ENCODE measurements at places on chromosomes 13 and 19. TPM values are rescaled to one million over a fixed set of nuclear protein-coding genes. Genes with fewer than 3 reads are reported as not detected.

DNA sequence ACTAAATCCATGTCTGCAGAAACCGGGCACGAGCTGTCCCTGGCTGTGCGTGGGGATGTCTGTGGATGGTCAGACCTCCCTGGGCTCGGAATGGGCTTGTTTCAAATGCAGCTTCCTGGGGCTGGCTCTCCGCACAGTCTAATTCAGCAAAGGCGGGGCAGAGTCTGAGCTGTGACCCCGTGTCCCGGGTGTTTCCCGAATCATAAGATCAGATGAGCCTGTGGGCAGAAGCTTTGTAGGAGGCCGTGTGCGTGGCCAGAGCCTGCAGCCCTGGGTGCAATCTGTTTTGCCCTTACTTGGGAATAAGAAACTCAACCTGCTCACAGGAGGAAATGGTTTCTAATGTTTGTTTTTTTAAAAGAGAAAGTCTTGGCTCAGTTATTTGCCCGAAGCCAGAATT is 13.9 kb upstream of the GNA11 start:
- DNase-seq, result no peak
- H3K4me1 ChIP-seq, result no peaks in the 10 kb centered on the region
- no peaks in the 10 kb centered on the region for H3K27me3 ChIP-seq
- no peaks in the 10 kb centered on the region for H3K36me3 ChIP-seq
- peak overlapping the region; percentile 35 for H3K27ac ChIP-seq

- no peaks in the 10 kb centered on the region for H3K36me3 ChIP-seq
- no peak overlapping the region for H3K4me3 ChIP-seq
- no peaks in the 10 kb centered on the region for H3K4me1 ChIP-seq
- H3K27me3 ChIP-seq, result no peaks in the 10 kb centered on the region
- peak; percentile 36 for DNase-seq
Observed at GRCh38 chr19:53771144-53771543, 53.0 kb downstream of the NLRP12 start.

Gene ZNF541
- total RNA-seq, result 13.9 TPM

Gene KLK7
- 0.68 TPM for total RNA-seq

DNA sequence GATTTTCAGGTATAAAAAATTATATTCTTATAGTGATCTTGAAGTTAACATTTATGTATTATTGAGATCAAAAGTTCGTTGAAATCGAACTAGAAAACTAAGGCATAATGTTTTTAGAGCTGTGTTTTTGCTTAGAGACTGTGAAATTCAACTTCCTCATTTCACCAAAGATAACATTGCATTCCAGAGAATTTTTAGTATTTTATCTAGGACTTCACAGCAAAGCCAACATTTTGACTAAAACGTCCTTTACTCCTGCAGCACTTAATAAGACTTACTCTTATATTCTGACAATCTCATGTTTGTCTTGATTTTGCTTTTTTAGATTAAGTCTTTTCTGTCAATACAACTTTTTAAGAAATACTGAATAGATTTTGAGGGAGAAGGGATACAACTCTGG is 4.7 kb downstream of the KCTD4 start:
- no peaks in the 10 kb centered on the region for H3K4me1 ChIP-seq
- no peaks in the 10 kb centered on the region for H3K27me3 ChIP-seq
- no peaks in the 10 kb centered on the region for H3K36me3 ChIP-seq
- H3K4me3 ChIP-seq, result no peak overlapping the region

DNA sequence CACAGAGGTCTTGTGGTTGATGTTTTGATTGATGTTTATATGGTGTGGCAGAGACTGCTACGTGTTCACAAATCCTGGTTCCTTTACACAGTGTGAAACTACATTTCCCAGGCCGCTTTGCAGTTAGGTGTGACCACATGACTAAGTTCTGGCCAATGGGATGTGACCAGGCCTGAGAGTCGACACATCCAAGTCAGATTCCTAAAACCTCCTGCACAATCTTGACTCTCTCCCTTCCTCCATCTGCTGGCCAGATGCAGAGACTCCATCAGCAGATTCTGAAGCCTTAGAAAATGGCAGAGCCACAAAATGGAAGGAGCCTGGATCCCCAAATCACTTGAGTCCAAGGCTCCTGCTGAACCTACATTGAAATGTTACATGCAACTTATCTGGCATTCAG is 12.6 kb downstream of the CD37 start:
- H3K27ac ChIP-seq, result no peak overlapping the region
- no peaks in the 10 kb centered on the region for H3K4me1 ChIP-seq
- no peaks in the 10 kb centered on the region for H3K27me3 ChIP-seq
- no peak overlapping the region for H3K4me3 ChIP-seq
- H3K36me3 ChIP-seq, result peaks cover 8% of the 10 kb centered on the region
- no peak for DNase-seq

GRCh38 chr13:24128112-24128511 is 32.4 kb upstream of the SPATA13 start:
- H3K4me3 ChIP-seq, result no peak overlapping the region
- H3K27me3 ChIP-seq, result no peaks in the 10 kb centered on the region
- no peaks in the 10 kb centered on the region for H3K4me1 ChIP-seq
- no peak overlapping the region for H3K27ac ChIP-seq
- no peaks in the 10 kb centered on the region for H3K36me3 ChIP-seq
- DNase-seq, result no peak

DNA sequence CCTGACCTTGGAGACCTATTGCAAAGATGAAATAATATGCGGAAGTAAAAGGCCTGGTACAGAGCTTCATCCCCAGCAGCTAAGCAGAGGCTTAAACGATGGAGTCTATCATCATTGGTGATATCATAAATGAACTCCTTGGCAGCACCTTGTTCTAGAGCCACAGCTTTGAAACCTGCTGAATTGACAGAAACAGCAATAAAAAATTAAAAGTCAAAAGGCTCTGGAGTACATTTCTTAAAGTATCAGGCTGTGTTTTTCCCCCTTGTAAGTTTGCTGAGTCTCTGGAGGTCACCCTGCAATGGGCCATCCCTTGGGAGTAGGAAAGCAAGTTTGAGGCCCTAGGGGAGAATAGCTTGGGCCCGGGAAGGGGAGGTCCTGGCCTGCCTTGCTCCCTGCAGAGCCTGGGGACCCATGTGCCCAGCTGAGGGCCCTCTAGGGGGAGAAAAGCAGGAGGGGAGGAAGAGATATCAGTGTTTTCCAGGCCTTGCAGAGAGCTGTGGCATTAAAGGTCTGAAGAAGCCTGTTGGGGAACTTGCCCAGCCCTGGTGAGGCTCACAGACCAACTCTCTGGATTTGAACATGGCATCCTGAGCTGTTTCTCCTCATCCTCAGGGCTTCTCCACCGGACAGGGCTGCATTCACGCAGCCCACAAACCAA is 416.1 kb downstream of the ZNF536 start:
- H3K4me3 ChIP-seq, result no peak overlapping the region
- no peak for DNase-seq
- no peaks in the 10 kb centered on the region for H3K27me3 ChIP-seq
- H3K27ac ChIP-seq, result no peak overlapping the region
- H3K4me1 ChIP-seq, result no peaks in the 10 kb centered on the region

DNA sequence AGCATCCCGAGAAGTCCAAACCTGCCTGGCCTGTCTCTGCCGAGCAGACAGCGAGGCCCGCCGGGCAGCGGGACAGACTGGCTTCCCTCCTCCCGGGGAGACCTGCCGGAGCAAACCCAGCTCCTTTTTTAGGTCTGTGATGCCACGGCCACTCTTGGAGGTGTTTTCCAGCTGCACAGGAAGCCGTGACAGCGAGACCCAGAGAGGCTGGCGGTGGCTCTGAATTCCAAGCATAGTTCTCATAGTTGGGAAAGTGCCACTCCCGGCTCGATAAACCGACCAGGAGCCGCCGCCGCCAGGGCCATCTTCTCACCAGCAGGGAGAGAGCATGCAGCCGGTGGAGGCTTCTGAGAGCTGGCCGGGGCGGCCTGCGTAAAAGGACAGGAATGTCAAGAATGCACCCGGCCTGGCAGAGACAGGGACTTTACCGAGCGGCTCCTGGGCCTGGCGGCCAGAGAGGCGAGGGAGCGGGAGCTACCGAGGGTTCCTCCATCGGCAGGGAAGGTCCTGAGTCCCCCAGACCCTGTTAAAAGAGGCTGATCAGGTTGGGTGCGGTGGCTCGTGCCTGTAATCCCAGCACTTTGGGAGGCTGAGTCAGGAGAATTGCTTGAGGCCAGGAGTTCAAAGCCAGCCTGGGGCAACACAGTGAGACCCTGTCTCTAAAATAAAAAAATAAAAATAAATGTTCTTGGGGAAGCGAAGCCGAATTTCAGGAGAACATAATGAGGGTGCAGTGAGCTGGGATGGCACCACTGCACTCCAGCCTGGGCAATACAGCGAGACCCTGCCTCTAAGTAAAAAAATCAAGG is 64.9 kb downstream of the GADD45B start:
- H3K27ac ChIP-seq, result peak overlapping the region; percentile 92
- peak; percentile 94 for DNase-seq
- H3K36me3 ChIP-seq, result no peaks in the 10 kb centered on the region
- H3K27me3 ChIP-seq, result no peaks in the 10 kb centered on the region

- no peaks in the 10 kb centered on the region for H3K27me3 ChIP-seq
- no peak overlapping the region for H3K27ac ChIP-seq
- no peak overlapping the region for H3K4me3 ChIP-seq
- H3K36me3 ChIP-seq, result no peaks in the 10 kb centered on the region
- H3K4me1 ChIP-seq, result peaks cover 2% of the 10 kb centered on the region
- no peak for DNase-seq
Observed at GRCh38 chr19:56124578-56124977, 3.5 kb upstream of the ZNF787 start.

DNA sequence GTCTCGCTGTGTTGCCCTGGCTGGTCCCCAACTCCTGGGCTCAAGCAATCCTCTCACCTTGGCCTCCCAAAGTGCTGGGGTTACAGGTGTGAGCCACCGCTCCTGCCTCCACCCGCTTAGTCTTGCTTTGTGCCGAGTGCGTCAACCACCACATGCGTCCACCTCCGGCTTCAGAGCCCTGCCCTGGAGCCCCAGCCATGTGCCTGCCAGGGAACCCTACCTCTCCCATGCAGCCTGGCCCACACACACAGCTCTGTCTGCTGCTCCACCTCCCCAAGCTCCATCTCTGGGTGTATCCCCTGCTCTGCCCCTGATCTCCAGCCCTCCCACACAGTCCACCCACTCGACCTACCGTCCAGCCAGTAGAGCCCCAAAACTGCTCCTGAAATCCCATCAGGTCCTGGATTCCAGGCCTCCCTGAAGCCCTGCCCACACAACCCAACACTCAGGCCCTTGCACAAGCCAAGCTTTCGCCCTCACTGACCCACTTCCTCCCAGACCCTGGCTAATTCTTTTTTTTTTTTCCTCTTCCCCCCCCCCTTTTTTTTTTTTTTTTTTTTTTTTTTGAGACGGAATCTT is 9.6 kb downstream of the CYP2F1 start:
- H3K4me3 ChIP-seq, result no peak overlapping the region
- H3K27me3 ChIP-seq, result no peaks in the 10 kb centered on the region
- no peaks in the 10 kb centered on the region for H3K4me1 ChIP-seq

GRCh38 chr13:60720590-60720989 is 323.6 kb downstream of the TDRD3 start:
- no peak for DNase-seq
- H3K4me3 ChIP-seq, result no peak overlapping the region
- no peaks in the 10 kb centered on the region for H3K4me1 ChIP-seq
- H3K27me3 ChIP-seq, result no peaks in the 10 kb centered on the region
- no peaks in the 10 kb centered on the region for H3K36me3 ChIP-seq
- H3K27ac ChIP-seq, result no peak overlapping the region

DNA sequence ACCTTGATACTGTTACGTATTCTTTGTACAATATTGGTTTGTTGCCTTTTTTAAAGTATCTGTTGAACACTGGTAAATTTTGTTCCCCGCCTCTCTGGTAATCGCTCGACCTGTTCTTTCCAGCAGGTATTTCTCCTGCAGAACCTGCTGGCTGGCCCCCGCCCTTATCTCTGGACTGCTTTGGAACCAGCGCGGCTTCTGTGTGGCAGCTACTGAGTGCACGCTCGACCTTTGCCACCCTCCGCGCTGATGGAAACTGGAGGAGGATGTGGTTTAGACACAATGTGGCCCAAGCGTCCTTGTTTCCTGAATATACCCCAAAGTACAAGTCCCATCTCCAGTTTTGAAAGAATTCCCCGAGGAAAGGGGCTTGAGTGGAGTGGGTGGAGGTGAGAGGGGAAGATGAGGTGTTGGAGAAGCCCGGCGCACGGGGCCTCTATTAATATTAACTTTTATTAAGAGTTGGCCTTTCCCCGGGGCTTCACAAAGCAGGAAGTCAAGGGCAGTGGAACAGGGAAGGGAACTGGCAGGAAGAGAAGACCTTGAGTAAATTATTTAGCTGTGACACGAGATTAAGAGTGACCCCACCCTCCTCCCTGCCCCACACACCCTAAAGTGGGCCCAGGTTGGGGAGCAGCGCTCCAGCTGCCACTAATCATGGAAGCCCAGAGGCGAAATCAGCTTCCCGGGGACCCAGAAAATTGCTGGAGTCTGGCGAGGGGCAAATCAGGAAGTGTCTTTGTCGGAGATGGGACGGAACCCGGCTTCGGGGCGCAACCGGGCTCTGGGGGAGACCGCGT is 16.0 kb downstream of the CDX2 start:
- H3K27me3 ChIP-seq, result no peaks in the 10 kb centered on the region
- H3K4me3 ChIP-seq, result peak overlapping the region; percentile 36
- H3K4me1 ChIP-seq, result no peaks in the 10 kb centered on the region
- no peak for DNase-seq
- no peak overlapping the region for H3K27ac ChIP-seq

GRCh38 chr13:36630181-36630803 is 43.5 kb upstream of the SERTM1 start:
- H3K4me3 ChIP-seq, result no peak overlapping the region
- DNase-seq, result no peak
- H3K27me3 ChIP-seq, result no peaks in the 10 kb centered on the region
- H3K36me3 ChIP-seq, result no peaks in the 10 kb centered on the region
- no peak overlapping the region for H3K27ac ChIP-seq
- no peaks in the 10 kb centered on the region for H3K4me1 ChIP-seq

Gene CBARP
- total RNA-seq, result 0.68 TPM

All from prostate gland (tissue), 2 donors.